ENCODE measurements at places on chromosomes 5 and 9. TPM values are rescaled to one million over a fixed set of nuclear protein-coding genes. Genes with fewer than 3 reads are reported as not detected.

ABO gene
- total RNA-seq = 1.4 TPM

CDO1 gene
- total RNA-seq = 21.1 TPM

OLFM1 gene
- 21.8 TPM for total RNA-seq

IFNA10 gene
- total RNA-seq = not detected

N4BP3 gene
- 4.2 TPM for total RNA-seq

GALNT12 gene
- 13.0 TPM for total RNA-seq

ZNF366 gene
- total RNA-seq = 2.9 TPM

PRDM9 gene
- total RNA-seq = not detected

MYOZ3 gene
- 3.2 TPM for total RNA-seq

PAPPA gene
- 5.9 TPM for total RNA-seq

EIF4EBP3 gene
- total RNA-seq = 0.69 TPM

CXCL14 gene
- total RNA-seq = 16.0 TPM

INSL4 gene
- total RNA-seq = not detected

IL5 gene
- total RNA-seq = not detected

OLFML2A gene
- 40.2 TPM for total RNA-seq

GFI1B gene
- 0.26 TPM for total RNA-seq

RNF183 gene
- 0.26 TPM for total RNA-seq

ZCCHC9 gene
- 37.7 TPM for total RNA-seq

DND1 gene
- not detected for total RNA-seq

ABLIM3 gene
- total RNA-seq = 9.8 TPM

PHF19 gene
- total RNA-seq = 36.6 TPM

HK3 gene
- 0.74 TPM for total RNA-seq

TRIM7 gene
- 1.2 TPM for total RNA-seq

DBH gene
- total RNA-seq = 0.79 TPM

ENTPD8 gene
- 0.16 TPM for total RNA-seq

HTR1A gene
- total RNA-seq = not detected

ADGRV1 gene
- total RNA-seq = 6.6 TPM

GBGT1 gene
- total RNA-seq = 5.8 TPM

GRHPR gene
- 52.2 TPM for total RNA-seq

ARRDC3 gene
- total RNA-seq = 261 TPM
